ENCODE measurements at places on chromosomes 7 and 10. TPM values are rescaled to one million over a fixed set of nuclear protein-coding genes. Genes with fewer than 3 reads are reported as not detected.

The BAIAP2L1 gene
- total RNA-seq = 19.3 TPM

The SCIN gene
- total RNA-seq = 0.67 TPM

The HECW1 gene
- total RNA-seq = 15.6 TPM

The NKX1-2 gene
- 0.02 TPM for total RNA-seq

The TBX20 gene
- 4.3 TPM for total RNA-seq

The EN2 gene
- total RNA-seq = not detected

The TSPAN14 gene
- total RNA-seq = 44.4 TPM

The OR13A1 gene
- 0.15 TPM for total RNA-seq

The CAPZA2 gene
- total RNA-seq = 214 TPM

The DNAJC30 gene
- 1.1 TPM for total RNA-seq

The TUBAL3 gene
- total RNA-seq = not detected

The ZNF365 gene
- 3.2 TPM for total RNA-seq

The IGFBP1 gene
- not detected for total RNA-seq

The UNCX gene
- total RNA-seq = not detected

All from M059J (cell line).